Adipocyte (in vitro differentiated cells): ENCODE measurements at places on chromosomes 1 and 21.
A peak's percentile ranks its signal among the peaks of the same experiment; 100 is the strongest.

DNA sequence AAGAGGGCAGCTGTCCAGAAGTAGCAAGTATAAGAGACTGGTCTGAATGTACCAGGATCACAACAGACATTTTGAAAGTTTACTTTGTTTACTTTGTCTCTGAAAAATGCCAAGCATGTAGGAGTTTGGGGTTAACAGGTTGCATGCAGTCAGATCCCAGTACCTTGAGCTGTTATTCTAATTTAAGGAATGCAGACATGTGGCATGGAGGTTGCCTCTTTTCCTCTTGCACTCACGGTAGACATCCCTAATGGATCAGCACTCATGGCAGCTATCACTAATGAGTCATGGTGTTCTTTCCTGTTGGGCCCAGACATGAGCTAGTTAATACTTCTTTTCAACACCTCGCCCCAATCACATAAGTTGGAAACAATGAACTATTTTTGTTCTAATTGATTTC, 67.3 kb downstream of the GADD45A start:
- no peak for DNase-seq

- peak; percentile 32 for DNase-seq
These were observed 872 bp downstream of the BRINP2 start for GRCh38 chr1:177171536-177172123.

- DNase-seq: no peak
These were observed 66.4 kb downstream of the LMX1A start for GRCh38 chr1:165290148-165290547.

- DNase-seq: no peak
These were observed 68.4 kb downstream of the DNM3 start for GRCh38 chr1:171909711-171910110.

DNA sequence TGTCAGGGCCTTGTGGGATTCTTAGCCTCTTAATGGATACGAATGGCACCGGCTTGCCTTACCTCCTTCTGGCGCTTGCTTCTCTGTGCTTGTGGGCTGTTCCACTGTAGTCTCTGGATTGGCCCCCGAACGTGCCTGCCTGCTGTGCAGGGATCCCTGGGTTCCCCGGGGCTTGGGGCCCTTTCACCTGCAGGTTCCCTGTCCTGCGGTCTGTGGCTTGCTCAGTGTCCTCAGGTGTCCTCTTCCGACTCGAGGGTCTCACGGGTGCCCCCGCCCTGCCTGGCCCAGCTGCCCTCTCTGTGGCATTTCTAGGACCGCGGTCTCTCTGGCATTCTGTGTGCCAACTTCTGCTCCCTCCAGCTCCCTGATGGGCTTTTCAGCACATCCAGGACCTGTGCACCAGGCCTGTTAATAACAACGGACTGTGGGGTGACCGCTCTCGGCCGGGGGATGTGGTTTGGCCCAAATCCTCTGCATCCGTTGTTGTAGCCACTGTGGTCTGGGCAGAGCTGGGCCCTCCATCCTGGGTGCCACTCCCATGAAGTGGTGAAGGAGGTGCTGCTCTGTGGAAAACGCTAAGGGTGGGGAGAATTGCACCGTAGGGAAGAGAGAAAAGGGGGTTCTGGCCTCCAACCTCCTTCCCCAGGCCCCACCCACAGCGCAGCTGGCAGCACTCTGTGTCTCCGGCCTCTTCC, 12.4 kb downstream of the COL18A1 start:
- no peak for DNase-seq

GRCh38 chr1:207867136-207868109, 43.5 kb downstream of the CD34 start:
- peak; percentile 29 for DNase-seq

GRCh38 chr21:17781524-17781923, 37.6 kb downstream of the C21orf91 start:
- DNase-seq: no peak

- DNase-seq: peak; percentile 77
These were observed 1.4 kb downstream of the NIT1 start for GRCh38 chr1:161119092-161119903.
